ENCODE measurements at places on chromosomes 2 and 18. TPM values are rescaled to one million over a fixed set of nuclear protein-coding genes. Genes with fewer than 3 reads are reported as not detected.

- no peak overlapping the region for H3K4me3 ChIP-seq
- H3K4me1 ChIP-seq: no peaks in the 10 kb centered on the region
These were observed 122.4 kb downstream of the SETBP1 start for GRCh38 chr18:44803019-44803650.

GRCh38 chr2:171320208-171320621 is 113.6 kb downstream of the METTL8 start:
- peaks cover 44% of the 10 kb centered on the region for H3K4me1 ChIP-seq
- no peak overlapping the region for H3K27ac ChIP-seq
- H3K4me3 ChIP-seq: no peak overlapping the region
- H3K36me3 ChIP-seq: no peaks in the 10 kb centered on the region
- H3K27me3 ChIP-seq: no peaks in the 10 kb centered on the region

DNA sequence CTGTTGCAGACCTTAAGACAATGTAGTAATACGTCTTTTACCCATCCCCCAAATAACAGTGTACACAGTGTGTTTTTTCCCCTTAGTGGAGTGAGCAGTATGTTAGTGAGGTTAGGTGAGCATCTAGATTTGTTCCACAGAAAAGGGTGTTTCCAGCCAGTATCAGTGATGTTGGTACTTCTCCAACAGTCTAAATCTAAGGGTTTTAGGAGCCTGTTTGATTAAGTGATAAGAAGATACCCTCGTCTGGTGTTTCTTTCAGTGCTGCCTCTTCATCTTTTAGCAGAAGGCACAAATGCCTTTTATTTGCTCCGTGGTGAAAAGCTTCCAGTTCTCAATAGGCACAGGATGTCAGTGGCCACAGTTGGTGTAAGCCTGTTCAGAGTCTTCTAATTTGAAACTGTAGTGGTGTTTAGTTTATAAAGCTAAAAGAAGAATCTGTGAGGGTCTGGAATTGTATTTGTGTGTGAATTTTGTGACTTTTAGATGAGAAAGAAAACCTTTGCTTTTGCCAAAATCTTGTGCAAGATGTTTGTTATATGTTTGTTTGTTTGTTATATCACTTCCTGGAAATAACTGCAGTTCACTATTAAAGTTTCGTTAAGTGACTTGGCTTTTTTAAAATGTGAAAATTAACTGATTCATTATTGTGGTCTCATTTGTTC is 71.2 kb downstream of the MAP4K4 start:
- H3K27ac ChIP-seq: no peak overlapping the region
- no peak overlapping the region for H3K4me3 ChIP-seq
- H3K27me3 ChIP-seq: no peaks in the 10 kb centered on the region
- H3K4me1 ChIP-seq: peaks cover 88% of the 10 kb centered on the region
- DNase-seq: no peak

- H3K27ac ChIP-seq: no peak overlapping the region
- H3K4me3 ChIP-seq: no peak overlapping the region
These were observed 126.6 kb downstream of the TNS1 start for GRCh38 chr2:217876253-217876570.

DNA sequence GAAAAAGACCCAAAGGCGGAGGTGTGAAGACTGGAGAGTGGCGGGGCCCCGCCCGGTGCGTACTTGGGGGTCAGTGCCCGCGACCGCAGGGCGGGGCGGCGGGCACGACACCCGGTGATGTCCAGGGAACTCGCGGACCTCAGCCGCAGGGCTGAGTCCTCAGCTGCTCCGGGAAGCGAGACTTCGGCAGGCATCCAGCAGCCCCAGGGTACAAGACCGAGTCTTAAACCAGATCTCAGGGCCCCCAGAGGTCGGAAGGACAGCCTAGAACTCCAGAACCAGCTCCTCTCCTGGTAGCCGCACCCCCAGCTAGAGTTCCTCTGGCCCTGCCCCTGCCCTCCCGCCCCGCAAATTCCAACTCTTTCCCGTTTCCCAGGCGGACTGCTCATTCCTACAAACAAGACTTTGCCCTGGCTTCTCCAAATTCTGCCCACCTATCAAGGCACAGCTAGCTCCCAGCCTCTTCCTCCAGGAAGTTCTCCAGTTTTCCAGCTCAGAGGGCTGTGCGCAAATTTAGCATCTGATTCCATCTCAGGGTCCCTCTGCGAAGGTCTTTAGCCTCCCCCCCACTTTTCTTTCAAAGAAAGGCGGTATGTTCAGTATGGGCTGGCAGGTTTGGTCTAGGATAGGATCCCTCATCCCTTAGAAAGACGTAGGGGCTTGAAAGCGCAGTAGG is 26.0 kb upstream of the NOTO start:
- peak overlapping the region; percentile 41 for H3K4me3 ChIP-seq
- no peak overlapping the region for H3K27ac ChIP-seq
- H3K27me3 ChIP-seq: peaks cover 17% of the 10 kb centered on the region
- H3K4me1 ChIP-seq: peaks cover 23% of the 10 kb centered on the region
- no peaks in the 10 kb centered on the region for H3K36me3 ChIP-seq

DNA sequence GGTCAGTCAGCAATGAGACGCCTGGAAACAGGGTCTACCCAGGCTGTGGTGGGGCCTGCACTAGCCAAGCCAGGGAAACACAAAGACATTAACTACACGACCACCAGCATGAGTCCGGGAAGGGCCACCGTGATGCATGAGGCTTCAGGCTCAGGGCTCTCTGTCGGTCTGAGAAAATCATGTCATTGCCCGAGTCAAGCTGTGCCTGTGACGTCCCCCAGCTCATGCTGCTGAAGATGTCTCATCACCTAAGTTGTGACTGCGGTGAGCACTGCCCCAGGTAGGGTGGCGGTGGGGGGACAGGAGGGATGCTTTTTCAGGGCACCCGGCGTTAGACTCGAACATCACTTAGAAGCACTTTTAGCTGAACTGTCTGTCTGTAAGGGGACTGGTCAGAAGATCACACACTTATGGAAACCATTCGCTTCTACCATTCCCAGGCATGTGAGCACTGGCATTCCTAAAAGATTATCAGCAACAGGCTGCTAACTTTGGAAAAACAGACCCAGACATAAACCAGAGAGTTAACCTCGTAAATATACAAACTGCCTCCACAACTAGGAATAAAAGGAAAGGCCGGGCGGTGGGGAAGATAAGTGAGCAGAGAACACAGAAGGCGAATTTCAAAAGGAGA is 234.5 kb downstream of the HDAC4 start:
- H3K27ac ChIP-seq: no peak overlapping the region
- no peak for DNase-seq
- H3K27me3 ChIP-seq: no peaks in the 10 kb centered on the region
- no peak overlapping the region for H3K4me3 ChIP-seq

DNA sequence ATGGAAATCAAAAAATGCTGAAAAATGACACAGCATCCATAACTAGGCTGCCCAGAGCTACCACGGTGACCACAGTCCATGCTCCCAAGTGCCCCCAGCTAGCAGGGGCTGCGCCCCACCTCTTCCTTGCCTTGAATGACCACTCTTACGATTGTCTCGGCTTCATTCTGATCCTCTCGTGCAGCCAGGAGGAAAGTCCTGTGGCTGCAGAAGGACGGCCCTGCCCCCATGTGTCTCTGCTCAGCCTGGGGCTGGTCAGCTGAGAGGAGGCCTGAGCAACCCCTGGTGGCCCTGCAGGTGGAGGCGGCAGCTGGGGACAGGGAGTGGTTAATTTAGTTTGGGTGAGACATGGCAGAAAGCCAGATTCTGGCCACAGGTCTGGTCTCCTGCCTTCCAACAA is 54.3 kb downstream of the KCNF1 start:
- no peak overlapping the region for H3K27ac ChIP-seq
- DNase-seq: no peak
- no peak overlapping the region for H3K4me3 ChIP-seq
- H3K36me3 ChIP-seq: no peaks in the 10 kb centered on the region
- no peaks in the 10 kb centered on the region for H3K4me1 ChIP-seq

The FAM237A gene
- not detected for polyA plus RNA-seq

The ASB18 gene
- not detected for polyA plus RNA-seq

The SRD5A2 gene
- not detected for polyA plus RNA-seq

DNA sequence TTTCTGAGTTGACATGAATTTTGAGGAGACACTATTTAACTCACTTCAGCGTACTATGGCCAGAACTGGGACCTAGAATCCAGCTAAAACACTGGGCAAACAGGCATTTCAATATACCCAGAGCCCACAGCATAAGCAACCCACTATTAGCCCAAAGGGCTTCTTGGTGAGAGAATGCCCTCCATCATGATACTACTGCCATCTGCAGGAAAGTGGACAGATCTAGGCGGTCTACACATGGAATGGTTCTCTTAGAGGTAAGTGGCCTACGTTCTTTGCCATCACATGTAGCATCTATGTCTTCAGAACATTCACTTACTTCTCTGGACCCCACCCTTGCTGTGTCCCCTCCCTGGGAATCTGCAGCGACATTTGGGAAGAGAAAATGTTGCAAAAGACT is 181.3 kb upstream of the LINC00305 start:
- no peaks in the 10 kb centered on the region for H3K4me1 ChIP-seq
- no peak for DNase-seq
- H3K27ac ChIP-seq: no peak overlapping the region
- H3K36me3 ChIP-seq: no peaks in the 10 kb centered on the region
- no peak overlapping the region for H3K4me3 ChIP-seq

DNA sequence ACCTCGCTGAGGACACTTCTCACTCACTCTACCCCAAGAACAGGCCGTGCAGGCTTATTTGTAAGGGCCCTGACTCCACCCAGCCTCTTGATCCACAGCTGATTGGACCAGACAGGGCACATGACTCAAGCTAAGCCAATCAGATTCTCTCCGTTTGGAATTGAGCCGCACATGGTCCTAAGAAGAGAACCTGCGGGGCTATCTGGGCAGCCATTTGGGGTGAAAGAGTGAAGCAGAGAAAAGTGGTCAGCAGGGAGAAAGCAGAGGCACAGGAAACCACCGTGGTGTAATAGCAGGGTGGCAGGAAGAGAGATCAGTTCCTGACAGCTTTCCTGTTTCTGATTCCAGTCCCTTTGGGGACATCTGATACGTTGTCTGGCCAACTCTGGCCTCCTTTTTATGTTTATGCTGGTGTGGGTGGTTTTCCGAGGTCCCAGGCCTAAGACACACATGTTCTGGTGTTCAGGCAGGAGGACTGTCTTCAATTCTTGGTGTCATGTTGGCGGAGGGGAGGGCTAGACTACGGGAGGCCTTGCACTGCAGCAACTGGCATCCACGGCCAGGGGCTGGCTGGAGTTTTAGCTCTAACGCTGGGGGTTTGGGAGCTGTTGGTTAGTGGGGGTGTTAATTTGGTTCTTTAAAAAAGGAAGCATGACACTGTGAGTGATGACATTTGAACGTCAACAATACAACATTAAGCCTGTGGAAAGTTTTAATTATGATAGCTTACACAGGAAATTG is 26.1 kb upstream of the SPTBN1 start:
- no peaks in the 10 kb centered on the region for H3K4me1 ChIP-seq
- no peak for DNase-seq
- H3K4me3 ChIP-seq: no peak overlapping the region

- H3K27ac ChIP-seq: no peak overlapping the region
- H3K4me3 ChIP-seq: no peak overlapping the region
- DNase-seq: no peak
- H3K27me3 ChIP-seq: no peaks in the 10 kb centered on the region
- H3K36me3 ChIP-seq: no peaks in the 10 kb centered on the region
- no peaks in the 10 kb centered on the region for H3K4me1 ChIP-seq
These were observed 578.3 kb upstream of the TMEFF2 start for GRCh38 chr2:192773044-192773443.

DNA sequence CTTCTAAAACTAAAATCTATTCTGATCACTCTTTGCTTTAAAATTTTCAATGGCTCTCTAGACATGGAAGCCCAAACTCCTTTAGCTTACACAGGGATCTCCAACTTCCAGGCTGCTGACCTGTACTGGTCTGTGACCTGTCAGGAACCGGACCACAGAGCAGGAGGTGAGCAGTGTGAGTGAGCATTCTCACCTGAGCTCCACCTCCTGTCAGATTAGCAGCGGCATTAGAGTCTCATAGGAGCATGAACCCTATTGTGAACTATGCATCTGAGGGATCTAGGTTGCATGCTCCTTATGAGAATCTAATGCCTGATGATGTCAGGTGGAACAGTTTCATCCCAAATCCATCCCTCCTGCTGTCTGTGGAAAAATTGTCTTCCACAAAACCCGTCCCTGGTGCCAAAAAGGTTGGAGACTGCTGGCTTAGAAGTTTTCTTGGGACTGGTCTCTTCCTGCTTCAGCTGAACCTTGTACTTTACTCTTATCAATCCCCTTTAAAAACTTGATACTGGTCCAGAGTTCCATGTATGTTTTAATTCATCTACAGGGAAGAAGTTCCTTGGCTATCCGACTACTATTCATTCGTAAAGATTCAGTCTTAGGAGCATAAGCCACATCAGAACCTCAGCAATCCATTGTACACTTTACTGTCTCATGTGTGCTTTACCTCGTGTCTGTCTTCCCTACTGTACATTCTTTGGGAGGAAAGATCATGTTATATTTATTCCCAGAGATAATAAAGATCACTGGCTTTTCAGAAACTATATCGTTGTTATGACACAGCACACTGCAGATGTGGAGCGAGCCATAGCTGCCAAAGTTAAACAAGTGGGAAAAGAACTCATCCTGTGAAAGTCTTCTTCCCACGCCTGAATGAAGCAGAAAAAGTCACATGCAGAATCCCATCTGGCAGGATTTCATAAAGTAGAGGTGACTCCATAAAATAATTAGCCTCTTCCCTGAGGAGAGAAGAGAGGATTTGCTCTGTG is 183.8 kb downstream of the LRATD1 start:
- no peak overlapping the region for H3K27ac ChIP-seq
- H3K4me1 ChIP-seq: no peaks in the 10 kb centered on the region
- no peaks in the 10 kb centered on the region for H3K27me3 ChIP-seq
- DNase-seq: no peak
- H3K4me3 ChIP-seq: no peak overlapping the region

DNA sequence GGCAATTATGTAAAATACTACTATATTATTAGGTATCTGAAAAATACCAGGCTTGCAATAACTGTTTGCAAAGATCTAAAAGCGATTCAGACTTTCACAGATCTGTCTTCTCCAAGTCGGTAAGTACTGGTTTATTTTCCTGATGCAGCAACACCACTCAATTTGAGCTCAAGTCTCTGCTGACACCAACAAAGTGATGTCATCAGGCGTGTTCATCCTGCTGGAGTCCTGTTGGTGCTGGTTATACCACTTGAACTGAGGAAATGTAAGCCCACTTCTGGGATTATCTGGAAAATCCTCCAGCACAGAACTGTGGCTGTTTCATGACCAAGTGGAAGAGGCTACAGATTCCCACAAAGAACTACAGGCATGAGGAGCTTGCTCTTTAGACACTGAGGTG is 267.6 kb downstream of the BCL2 start:
- DNase-seq: no peak
- H3K4me3 ChIP-seq: no peak overlapping the region

DNA sequence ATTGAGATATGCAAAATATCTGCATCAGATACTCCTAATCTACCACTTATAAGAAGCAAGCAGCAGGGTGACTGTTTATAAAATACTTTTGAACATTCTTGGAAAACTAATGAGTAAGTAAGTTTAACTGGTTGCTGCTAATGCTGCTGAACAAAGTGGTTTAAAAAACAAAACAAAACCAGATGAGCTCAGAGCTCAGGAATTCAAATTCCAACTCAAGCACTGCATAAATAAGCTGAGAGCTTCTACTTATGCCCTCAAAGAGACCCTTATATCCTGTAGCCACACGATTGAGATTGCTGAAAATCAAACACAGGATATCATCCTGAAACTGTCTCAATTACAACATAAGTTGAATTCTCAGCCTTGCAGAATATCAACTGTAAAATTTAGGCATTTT is 62.3 kb upstream of the NYAP2 start:
- no peak overlapping the region for H3K4me3 ChIP-seq
- H3K27me3 ChIP-seq: no peaks in the 10 kb centered on the region
- DNase-seq: no peak

Measured in CD4-positive, alpha-beta memory T cell (primary cell).